ENCODE measurements at places on chromosomes 11 and 22.

DNA sequence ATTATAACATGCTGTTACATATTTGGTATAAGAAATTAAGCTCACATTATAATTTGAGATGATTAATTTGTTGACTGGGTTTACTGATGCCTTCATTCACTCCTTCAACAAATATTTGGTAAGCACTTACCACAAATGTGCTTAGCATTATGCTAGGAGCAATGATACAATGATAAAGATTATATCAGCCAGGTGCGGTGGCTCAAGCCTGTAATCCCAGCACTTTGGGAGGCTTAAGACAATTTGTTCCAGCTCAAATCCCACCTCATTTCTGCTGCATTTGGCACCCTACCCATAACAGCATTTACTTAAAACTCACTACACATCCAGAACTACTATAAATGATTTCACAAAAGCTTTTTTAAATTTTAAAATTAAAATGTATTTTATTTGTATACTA is 1263.6 kb upstream of the RAG2 start:
- DNase-seq = no peak

- DNase-seq = no peak
These were observed 20.8 kb downstream of the MUC15 start for GRCh38 chr11:26551186-26551801.

DNA sequence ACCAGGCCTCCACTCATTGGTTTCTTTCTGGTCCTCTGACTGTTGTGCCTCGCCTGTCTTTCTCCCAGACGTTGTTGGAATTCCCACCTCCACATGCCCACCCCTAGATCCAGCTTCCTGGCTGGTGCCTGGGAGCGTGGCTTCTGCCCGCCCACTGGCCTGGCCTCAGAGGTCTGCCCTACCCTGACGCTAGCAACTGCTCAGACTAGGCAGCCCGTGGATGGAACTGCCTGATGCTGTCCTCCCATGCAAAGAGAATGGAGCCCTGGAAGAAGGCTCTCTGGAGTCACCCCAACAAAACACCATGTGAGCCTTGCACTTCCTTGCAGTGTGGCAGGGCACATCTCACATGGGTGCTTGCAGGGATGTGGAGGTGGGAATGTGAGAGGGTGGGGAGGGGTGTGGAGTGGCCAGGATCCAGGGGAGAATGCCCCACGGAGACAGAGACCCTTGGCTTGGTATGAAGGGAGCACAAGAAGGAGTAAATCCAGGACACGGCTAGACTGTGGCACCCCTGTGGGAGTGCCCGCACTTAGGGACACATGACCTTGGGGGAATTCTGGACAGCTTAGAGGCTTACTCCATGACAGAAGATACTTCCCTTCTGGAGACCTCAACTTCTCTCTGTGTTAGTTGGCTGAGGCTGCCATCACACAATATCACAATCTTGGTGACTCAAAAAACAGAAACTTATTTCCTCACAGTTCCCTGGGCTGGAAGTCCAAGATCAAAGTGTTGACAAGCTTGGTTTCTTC is 22.5 kb upstream of the ADA2 start:
- no peak for DNase-seq

DNA sequence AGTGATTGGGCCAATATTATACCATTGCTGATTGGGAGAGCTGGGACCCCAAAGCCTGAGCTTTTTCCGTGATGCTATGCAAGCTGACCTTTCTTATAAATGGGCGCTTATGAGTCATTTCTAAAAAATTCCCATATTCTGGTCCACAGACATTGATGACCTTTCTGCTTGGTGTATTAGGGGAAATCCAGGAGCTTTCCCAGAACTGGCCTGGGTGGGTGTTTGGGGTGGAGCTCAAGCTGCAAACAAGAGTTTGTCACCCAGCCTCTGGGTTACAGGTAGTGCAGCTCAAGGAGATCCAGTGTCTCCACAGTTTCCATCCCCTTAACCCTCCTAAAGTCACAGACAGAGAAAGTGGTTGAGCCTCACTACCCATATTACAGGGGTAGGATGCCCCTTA is 67.7 kb downstream of the CCDC81 start:
- no peak for DNase-seq

DNA sequence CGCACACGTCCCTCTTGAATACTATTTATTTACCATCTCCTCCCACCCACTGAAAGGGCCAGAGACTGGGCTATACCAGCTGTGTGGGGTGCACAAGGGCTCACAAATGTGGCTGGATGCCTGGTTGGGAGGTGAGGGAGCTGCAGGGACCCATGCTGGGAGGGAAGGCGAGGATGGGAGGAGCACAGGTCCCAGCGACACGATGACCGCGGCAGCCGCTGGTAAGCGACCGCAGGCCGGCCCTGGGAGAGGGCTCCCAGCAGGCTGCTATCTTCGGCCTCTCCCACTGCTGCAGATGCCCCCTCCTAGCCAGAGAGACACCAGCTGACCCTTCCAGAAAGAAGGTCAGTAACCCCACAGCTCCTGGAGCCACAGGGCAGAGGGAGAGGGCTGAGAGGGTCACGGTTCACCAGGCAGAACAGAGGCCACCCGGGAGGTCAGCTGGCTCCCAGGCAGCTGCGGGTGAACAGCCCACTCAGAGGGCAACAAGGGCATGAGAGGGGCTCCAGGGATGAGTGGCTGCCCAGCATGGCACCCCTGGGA is 163.9 kb downstream of the CRYBB2 start:
- no peak for DNase-seq

GRCh38 chr11:60902625-60903024 is 3.8 kb downstream of the PRPF19 start:
- DNase-seq = no peak

DNA sequence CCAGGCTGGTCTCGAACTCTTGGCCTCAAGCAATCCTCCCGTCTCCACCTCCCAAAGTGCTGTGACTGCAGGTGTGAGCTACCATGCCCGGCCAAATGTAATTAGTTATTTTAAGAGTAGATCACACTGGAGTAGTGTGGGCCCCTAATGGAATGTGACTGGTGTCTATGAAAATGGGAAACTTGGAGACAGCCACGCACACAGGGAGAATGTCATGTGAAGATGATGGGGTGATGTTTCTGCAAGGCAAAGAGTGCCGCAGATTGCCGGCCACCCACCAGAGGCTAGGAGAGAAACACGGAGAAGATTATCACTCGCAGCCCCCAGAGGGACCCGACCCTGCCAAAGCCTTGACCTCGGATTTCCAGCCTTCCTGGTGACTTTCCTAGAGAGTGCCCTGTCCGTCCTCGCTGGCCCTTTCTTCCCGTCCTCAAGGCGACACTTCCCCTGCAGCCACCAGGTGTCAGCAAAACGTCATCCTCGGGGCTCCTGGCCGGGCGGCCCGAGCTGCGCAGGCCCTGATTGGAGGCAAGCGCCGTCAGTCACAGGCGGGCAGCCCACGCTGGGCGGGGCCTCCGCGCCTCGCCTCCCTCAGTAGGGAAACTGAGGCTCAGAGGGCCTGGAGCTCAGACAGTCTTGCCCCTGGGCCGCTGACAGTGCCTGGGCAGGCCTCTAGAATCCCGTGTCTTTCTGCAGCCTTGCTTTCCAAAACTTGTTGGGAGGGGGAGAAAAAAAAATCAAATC is 16.3 kb downstream of the CRYBB2 start:
- DNase-seq = peak; percentile 9

DNA sequence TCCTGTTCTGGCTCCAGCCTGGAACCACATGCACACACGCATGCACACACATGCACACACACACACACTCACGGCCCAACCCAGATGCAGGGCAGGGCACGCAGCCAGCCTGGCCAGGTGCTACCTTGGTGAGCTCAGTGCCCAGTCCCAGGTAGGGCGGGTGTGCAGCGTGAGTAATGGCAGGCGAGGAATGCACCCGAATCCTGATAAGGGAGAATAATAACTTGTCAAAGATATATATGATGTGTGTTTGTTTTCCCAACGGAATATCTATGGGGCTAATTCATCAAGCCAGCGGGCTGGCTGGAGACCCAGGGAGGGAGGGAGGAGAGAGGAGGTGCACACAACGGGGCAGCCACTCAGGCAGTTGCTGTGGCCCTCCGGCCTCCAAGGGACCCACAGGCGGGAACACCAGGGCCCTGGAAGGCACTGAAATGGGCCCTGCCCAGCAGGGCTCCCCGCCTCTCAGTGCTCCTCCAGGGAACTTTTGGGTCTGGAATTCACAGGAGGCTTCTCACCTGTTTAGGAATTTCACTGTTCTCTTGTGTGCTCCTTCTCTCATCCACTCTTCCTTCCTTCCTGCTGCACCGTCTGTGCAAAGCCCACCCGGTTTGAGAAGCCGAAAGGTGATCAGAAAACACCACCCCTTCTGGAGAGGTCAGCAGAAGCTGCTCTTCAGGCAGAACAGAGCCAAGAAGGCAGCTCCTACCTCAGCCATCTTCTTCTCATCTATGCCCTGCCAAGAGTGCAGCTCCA is 79.0 kb downstream of the BUD13 start:
- no peak for DNase-seq

GRCh38 chr22:44634426-44635321 is 67.3 kb upstream of the PRR5 start:
- no peak for DNase-seq

DNA sequence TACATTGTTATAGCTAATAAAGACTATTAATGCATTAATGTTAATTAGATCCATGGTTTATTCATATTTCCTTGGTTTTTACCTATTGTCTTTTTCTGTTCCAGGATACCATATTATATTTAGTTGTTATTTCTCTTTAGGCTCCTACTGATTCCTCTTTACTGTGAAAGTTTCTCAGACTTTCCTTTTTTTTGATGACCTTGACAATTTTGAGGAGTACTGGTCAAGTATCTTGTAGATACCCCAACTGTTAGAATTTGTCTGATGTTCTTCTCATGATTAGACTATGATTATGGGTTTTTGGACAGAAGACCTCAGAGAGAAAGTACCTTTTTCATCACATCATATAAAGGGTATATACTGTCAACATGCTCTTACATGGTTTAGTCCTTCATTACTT is 26.6 kb downstream of the EMSY start:
- DNase-seq = no peak

DNA sequence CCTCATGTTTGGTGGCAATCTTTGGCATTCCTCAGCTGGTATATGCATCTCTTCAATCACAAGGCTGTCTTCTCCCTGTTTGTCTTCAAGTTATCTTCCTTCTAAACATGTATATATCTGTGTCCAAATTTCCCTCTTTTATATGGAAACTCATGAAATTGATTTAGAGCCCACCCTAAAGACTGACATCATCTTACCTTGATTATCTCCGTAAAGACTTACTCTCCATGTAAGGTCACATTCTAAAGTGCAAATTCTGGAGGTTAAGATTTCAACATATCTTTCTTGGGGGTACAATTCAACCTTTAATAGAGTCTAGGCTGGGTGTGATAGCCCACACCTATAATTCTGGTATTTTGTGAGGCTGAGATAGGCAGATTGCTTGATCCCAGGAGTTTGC is 215.8 kb upstream of the LRRC4C start:
- no peak for DNase-seq

DNA sequence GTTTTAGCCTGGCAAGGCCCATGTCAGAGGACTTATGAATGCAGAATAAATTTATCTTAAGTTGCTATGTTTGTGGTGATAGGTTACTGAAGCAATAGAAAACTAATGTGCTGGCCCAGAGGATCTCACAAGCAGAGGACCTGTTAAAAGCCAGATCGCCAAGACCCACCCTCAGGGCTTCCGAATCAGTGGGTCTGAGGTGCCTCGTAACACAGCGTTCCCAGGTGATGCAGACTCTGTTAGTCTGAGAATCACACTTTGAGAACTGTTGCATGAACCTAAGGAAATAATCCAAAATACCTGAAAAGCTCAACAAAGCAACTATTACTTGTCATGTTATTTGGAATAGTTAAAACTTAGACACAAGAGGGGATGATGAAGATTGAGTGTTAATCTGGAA is 6.7 kb upstream of the SCARF2 start:
- no peak for DNase-seq

DNA sequence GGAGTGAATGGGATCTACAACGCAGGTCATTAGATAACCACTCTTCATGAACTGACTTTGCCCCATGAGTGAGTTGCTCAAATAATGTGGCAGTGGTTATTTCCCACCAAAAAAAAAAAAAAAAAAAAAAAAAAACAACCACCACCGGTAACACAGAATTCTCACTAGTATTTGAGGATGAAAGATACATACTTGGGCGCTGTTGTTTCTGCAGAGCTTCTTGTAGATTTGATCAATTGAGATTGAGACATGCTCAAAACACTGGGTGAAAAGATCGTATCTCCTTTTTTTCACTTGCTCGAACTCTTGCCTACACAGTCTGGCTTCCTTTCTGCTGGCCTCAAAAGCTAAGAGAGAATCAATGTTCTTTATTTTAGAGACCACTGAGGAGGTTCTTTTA is 44.1 kb downstream of the FAM118A start:
- no peak for DNase-seq

DNA sequence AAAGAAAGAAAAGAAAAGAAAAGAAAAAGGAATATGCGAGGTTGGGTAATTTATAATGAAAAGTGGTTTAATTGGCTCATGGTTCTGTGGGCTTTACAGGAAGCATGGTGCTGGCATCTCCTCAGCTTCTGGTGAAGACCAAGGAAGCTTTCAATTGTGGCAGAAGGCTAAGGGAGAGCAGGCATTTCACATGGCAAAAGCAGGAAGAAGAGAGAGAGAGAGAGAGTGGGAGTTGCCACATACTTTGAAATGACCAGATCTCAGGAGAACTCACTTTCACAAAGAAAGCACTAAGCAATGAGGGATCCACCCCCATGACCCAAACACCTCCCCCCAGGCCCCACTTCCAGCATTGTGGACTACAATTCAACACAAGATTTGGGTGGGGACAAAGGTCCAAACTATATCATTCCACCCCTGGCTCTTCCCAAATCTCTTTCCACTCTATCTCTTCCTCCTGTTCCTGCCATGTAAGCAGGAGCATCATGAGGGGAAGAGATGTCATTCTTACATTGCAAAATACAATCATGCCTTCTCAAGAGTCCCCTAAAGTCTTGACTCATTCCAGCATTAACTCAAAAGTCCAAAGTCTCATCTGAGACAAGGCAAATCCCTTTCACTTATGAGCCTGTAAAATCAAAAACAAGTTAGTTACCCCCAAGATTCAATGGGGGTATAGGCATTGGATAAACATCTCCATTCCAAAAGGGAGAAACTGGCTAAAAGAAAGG is 38.9 kb downstream of the LINC01488 start:
- DNase-seq = no peak

DNA sequence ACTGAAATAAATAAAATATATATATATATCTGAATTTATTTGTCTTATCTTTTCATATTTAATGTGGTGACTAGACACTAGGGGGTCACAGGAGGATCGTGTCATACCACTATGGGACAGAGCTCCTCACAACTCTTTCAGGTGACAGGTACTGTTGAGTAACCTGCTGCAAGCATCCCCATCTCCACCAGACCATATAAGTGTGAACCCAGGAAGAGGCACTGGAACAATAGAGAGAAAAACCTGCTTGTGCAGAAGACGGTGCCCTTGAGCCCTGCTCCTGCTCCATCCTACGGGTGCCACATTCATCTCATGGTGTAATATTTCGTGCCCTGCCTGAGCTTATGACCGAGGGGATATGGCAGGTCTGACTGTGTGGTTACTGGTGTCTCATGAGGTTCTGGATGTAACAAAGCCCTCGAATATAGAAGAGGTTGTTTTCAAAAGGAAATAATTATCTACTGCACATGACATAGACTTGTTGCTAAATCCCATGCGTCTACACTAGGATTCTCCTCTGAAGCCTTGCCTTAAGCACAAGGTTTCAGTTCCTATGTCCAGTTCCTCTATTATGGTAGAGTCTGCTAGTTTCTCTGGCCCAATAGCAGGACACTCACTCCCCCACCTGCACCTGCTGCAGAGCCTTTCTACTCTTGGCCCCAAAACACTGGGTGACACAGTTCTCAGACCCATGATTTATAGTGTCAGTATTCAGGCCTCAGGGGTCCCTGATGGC is 70.4 kb downstream of the GGTLC2 start:
- DNase-seq = no peak

- DNase-seq = no peak
These were observed 90.4 kb downstream of the FBXO7 start for GRCh38 chr22:32565002-32565339.
